Type B pancreatic cell (in vitro differentiated cells): ENCODE measurements at places on chromosomes 11 and 22.

GRCh38 chr11:88231894-88232482 is 56.7 kb upstream of the RAB38 start:
- no peak overlapping the region for H3K27ac ChIP-seq
- no peak overlapping the region for H3K4me3 ChIP-seq
- peaks cover 5% of the 10 kb centered on the region for H3K27me3 ChIP-seq
- H3K4me1 ChIP-seq: no peaks in the 10 kb centered on the region
- DNase-seq: no peak

DNA sequence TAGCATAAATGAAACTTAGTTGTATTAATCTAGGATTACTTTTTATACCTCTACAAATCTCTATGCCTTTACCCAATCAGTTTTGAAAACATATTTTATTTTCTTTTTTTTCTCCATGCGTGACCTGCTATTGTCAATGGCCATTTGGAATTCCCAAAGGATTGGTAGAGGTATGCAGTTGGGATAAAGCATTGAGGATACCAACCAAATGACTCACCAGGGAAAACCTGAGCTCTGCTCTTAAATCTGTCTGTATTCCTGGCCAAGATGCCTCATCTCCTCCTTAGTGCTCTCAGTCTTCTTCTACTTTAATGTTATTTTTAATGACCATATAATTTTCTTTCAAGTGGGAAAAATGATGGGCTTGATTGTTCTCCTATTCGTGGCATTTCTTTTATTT is 61.9 kb downstream of the EHF start:
- H3K4me1 ChIP-seq: peaks cover 5% of the 10 kb centered on the region
- no peak overlapping the region for H3K27ac ChIP-seq
- H3K4me3 ChIP-seq: no peak overlapping the region
- no peaks in the 10 kb centered on the region for H3K36me3 ChIP-seq
- DNase-seq: no peak

DNA sequence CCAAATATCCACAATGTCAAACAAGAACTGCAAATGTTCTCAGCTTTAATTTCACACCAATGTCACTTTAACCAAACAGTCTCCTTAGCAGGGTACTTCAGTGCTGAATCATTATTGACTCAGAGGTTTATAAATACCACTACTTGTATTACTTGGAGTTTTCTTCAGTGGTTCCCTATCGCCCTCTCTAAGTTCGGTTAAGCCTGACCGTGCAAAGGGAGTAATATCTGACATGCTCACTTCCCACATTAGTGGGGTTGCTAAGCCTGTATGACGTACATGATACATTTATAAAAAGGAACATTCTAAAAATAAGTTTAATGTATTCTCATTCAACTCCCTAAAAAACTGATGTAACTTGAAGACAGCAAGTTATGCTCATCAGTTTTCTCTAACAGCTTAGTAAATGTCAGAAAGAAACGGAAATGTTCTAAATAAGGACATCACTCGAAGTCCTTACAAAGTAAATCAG is 93.1 kb upstream of the ZC3H12C start:
- H3K4me1 ChIP-seq: no peaks in the 10 kb centered on the region
- H3K27me3 ChIP-seq: no peaks in the 10 kb centered on the region
- H3K36me3 ChIP-seq: no peaks in the 10 kb centered on the region
- no peak overlapping the region for H3K27ac ChIP-seq
- H3K4me3 ChIP-seq: no peak overlapping the region
- no peak for DNase-seq

DNA sequence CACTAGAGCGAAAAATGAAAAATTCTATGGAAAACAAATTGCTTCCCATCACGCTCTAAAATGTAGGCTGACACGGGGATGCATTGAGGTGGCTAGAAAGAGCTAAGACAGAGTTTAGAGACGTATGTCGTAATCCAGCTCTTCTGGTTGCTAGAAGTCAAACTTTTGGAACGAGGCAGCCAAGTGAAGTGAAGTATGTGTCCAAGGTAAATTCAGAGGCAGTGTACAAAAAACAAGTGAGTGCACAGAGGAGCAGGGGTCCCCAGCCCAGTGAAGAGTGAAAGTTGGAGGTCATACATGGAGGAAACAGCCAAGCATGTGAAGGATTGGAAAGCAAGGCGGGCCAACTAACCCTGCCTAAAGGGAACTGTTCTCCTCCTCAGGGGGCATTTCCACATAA is 528.5 kb downstream of the NTM start:
- no peak overlapping the region for H3K27ac ChIP-seq
- peaks cover 30% of the 10 kb centered on the region for H3K4me1 ChIP-seq
- DNase-seq: no peak
- no peaks in the 10 kb centered on the region for H3K36me3 ChIP-seq

DNA sequence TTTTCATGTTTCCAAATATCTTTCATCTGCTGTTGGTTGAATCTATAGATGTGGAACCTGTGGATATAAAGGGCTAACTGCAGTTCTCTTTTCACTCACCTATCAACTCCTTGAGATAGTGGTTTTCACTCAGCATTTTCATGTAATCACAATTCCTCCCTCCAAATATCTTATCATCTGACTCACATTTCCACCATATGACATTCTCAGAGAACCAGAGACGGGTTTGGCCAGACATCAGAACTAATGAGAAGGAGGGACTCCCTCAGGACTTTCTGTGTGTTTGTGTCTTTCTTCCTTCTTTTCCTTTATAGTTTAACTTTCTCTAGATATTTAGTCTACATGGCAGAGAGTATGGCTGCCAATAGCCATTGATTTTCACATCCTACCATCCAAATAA is 134.8 kb upstream of the DDI1 start:
- H3K4me3 ChIP-seq: no peak overlapping the region
- H3K36me3 ChIP-seq: peaks cover 4% of the 10 kb centered on the region
- H3K27me3 ChIP-seq: no peaks in the 10 kb centered on the region
- no peaks in the 10 kb centered on the region for H3K4me1 ChIP-seq

- H3K4me1 ChIP-seq: peaks cover 8% of the 10 kb centered on the region
- peaks cover 28% of the 10 kb centered on the region for H3K27me3 ChIP-seq
- H3K4me3 ChIP-seq: no peak overlapping the region
- H3K27ac ChIP-seq: no peak overlapping the region
- H3K36me3 ChIP-seq: no peaks in the 10 kb centered on the region
- DNase-seq: no peak
These were observed 51.4 kb upstream of the NECTIN1 start for GRCh38 chr11:119780222-119780953.

DNA sequence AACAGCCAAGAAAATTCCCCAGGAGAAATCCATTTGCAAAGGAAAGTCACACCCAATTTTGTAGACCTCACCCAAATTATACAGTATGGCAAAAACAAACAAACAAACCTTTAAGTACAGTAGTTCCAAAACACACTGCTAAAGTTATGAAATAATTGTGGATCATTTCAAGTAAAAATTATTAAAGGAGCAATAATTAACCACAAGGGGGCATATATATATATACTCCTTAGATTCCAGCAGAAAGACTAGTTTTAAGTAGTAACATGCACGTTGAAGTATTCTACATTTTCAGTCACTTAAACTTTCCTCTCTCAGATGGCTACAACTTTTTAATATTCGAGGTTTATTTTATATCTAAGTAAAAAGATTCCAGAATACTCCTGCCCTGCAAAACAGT is 26.8 kb downstream of the RNF141 start:
- H3K27ac ChIP-seq: no peak overlapping the region
- H3K36me3 ChIP-seq: peaks cover 8% of the 10 kb centered on the region
- H3K27me3 ChIP-seq: no peaks in the 10 kb centered on the region
- peaks cover 6% of the 10 kb centered on the region for H3K4me1 ChIP-seq
- H3K4me3 ChIP-seq: no peak overlapping the region
- no peak for DNase-seq

DNA sequence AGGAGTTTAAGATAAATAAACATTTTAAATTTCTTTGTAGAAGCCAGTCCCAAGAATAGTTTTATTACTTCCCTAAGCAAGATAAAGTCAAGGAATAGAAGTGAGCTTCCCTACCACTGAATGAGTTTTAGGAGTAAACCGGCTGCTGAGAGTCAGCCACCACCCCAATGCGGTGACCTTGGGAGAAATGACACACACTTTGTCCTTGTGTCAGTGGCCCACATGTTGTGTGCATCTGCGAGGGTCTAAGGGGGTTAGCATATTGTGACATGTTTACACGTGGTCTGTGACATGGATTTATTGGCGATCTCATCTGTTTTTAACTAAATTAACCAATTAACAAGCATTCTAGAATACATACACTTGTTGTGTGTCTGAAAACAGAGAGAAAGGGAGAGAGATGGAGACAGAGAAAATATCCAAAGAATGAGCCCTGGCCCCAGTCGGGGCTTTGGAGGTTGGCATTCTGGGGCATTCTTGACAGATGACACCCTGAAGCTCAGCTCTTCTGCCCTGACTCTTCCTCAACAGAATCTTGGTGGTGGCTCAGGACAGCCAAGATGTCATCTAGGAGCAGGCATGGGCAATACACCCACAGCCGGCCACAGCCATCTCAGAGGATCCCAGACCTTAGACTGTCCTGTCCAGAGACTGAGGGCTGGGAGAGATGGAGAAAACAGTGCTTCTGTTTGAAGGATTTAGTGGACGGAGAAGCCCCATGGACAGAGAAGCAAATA is 29.7 kb upstream of the TMPRSS4 start:
- no peak for DNase-seq
- no peak overlapping the region for H3K4me3 ChIP-seq
- H3K36me3 ChIP-seq: no peaks in the 10 kb centered on the region
- H3K27me3 ChIP-seq: peaks cover 16% of the 10 kb centered on the region
- no peak overlapping the region for H3K27ac ChIP-seq
- H3K4me1 ChIP-seq: no peaks in the 10 kb centered on the region

DNA sequence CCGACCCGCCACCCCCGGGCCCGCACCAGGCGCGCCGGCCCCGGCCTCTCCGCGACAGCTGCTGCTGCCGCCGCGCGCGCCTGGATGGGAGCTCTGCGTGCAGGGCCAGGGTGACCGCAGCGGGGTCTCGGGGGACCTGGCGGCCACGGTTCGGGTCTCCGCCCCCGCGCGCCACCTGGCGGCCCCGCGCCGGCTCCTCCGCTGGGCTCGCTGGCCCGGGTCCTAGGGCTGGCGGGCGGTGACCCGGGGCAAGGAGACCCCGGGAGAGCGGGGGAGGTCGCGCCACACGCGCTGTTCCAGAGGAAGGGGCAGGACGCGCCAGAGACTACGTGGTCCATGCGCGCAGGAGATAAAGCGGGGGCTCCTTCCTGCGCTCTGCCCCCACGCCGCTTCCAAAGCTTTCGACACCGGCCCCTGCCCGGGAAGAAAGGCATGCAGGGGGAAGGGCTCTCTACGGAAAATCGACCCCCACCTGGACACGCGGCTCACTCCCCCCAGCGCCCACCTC is 562 bp downstream of the SHANK2 start:
- peaks cover 56% of the 10 kb centered on the region for H3K4me1 ChIP-seq
- DNase-seq: no peak
- H3K36me3 ChIP-seq: peaks cover 4% of the 10 kb centered on the region
- H3K4me3 ChIP-seq: peak overlapping the region; percentile 87
- H3K27me3 ChIP-seq: peaks cover 28% of the 10 kb centered on the region
- no peak overlapping the region for H3K27ac ChIP-seq

DNA sequence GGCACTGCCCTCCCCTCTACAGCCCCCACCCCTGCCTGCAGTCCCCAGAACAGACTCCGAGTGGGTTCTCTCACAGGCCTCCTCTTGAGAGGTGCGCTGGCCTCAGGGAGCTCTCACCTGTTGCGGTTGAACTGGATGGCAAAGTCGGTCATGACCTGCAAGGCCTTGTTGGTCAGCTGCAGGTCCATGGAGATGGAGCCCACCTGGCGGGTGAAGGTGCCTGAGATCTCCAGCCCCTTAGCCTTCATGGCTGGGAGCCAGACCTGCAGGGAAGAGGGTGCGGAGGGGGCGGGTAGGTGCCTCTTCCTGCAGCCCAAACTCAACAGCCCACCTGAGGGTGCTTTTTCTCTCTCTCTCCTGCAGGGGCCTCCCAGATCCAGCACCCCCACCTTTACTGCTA is 18.7 kb upstream of the RASL10A start:
- H3K27ac ChIP-seq: no peak overlapping the region
- peaks cover 8% of the 10 kb centered on the region for H3K36me3 ChIP-seq
- H3K27me3 ChIP-seq: no peaks in the 10 kb centered on the region
- H3K4me3 ChIP-seq: no peak overlapping the region
- H3K4me1 ChIP-seq: peaks cover 10% of the 10 kb centered on the region
- no peak for DNase-seq

GRCh38 chr11:45043755-45044475 is 93.2 kb upstream of the TP53I11 start:
- no peak for DNase-seq
- H3K27me3 ChIP-seq: peaks cover 26% of the 10 kb centered on the region
- H3K4me3 ChIP-seq: no peak overlapping the region
- H3K27ac ChIP-seq: no peak overlapping the region
- H3K4me1 ChIP-seq: peaks cover 24% of the 10 kb centered on the region

DNA sequence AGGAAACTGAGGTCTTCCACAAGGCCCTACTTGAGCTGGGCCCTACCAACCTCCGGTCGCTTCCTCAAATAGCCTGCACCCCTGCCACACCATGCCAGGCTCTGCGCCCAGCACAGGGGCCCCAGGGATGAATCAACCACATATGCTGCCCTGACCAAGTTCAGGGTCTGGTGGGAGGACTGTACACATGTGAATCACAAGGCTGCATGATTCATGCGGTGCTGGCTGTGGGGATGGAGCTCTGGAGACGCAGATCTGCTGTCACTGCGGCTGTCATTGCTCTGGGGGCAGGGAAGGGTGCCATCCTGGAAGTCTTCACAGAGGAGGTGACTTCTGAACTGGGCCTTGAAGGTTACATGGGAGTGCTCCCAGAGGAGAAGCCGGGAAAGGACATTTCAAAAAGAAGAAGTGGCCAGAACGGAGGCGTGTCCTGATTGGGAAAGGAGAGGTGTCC is 21.5 kb downstream of the CYTH4 start:
- peaks cover 35% of the 10 kb centered on the region for H3K4me1 ChIP-seq
- no peak overlapping the region for H3K4me3 ChIP-seq
- no peaks in the 10 kb centered on the region for H3K36me3 ChIP-seq

DNA sequence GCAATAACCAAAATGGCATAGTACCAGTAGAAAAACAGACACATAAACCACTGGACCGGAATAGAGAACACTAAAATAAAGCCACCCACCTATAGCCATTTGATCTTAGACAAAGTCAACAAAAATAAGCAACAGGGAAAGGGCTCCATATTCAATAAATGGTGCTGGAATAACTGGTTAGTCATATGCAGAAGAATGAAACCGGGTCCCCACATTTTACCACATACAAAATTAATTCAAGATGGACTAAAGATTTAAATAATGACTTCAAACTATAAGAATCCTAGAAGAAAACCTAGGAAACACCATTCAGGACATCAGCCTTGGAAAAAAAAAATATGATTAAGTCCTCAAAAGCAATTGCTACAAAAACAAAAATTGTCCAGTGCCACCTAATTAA is 30.1 kb upstream of the NOX4 start:
- DNase-seq: no peak
- no peaks in the 10 kb centered on the region for H3K4me1 ChIP-seq
- H3K4me3 ChIP-seq: no peak overlapping the region
- H3K27ac ChIP-seq: no peak overlapping the region
- H3K36me3 ChIP-seq: no peaks in the 10 kb centered on the region
- H3K27me3 ChIP-seq: no peaks in the 10 kb centered on the region
